ENCODE measurements at places on chromosomes 16 and 17.
A peak's percentile ranks its signal among the peaks of the same experiment; 100 is the strongest.

GRCh38 chr16:10086620-10087019, 95.6 kb downstream of the GRIN2A start:
- no peak for DNase-seq

DNA sequence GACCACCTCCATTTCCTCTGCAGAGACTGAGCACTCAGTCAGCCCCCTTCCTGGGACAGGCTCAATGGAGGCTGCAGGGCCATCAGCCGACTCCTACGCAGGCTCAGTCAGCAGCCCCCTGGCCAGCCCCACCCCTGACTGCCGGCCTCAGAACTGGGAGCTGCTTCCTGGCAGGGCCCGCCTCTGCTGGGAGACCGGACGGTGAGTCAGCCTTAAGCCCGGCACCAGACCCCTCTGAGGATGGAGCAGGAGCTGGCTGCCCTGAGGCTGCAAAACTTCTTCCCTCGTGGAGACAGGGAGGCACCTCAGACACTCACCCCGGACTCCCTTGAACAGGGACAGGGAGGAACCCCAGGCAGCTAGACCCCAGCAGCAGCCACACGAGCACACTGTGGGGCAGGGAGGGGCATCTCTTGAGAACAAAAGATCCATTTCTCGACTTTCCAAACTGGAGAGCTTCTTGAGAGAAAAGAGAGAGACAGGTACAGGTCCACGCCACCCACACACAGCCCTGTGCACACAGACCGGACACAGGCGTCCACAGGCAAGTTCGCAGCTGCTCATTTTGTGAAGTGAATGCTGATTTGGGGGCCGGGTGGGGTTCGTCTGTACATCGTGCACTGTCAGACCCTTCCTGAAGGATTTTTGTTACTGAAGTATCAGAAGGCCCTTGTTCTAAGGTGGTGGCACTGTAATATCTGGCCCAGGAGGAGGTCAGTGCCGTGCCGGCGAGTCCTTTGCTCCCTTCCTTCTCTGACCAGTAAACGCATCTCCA, 1.3 kb upstream of the TUBB3 start:
- DNase-seq = peak; percentile 85

GRCh38 chr17:79915850-79916430, 76.7 kb upstream of the CBX4 start:
- peak; percentile 50 for DNase-seq

DNA sequence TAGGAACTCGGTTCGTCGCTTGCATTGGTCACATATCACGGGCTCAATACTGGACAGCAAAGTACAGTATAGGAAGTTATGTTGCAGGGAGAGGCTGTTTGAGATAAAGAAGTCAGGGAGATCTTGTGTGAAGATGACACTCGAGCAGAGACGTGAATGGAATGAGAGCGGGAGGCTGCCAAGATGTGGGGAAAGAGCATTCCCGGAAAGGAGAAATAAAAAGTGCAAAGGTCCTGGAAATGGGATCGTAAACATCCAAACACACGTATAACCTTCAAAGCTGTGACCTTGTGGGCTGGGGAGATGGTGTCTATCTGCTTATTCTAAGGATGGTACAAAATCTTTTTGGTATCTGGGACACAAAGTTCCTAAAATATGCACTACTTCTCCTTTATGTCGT, 43.0 kb upstream of the MYOCD start:
- DNase-seq = no peak

- no peak for DNase-seq
Observed at GRCh38 chr17:18139949-18140348, 31.4 kb downstream of the MYO15A start.

GRCh38 chr16:26665166-26665939, 401.4 kb upstream of the C16orf82 start:
- no peak for DNase-seq

DNA sequence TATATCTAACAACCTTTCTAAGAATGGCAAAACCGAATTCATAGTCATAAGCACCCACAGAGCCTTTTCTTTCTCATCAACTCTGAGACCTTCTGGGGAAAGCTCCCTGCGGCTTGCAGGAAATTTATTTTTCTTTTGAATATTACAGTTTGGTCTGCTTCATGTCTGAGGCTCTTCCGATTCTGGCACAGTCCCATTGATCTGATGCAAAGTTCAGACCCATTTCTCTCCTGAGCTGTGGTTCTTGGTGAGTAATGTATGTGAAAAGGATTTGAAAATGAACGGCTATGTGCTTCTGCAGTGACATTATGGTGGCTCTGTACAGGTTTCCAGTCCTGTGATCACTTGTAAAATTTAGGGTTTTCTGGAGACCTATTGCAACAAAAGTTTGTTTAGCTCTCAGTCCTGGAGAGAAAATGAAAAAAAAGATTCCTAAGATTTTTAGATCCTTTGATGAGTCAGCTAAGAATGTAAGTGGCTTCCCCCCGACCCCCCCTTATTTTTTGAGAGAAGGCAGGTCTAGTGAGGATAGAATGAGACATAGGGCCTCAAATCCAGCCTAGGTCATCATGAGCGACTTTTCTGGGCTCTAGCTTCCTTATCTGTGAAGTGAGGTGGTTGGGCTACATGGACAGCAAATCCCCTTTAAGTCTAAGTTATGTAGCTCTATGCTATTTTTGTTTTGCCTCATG, 4.6 kb downstream of the GAN start:
- DNase-seq = peak; percentile 47

DNA sequence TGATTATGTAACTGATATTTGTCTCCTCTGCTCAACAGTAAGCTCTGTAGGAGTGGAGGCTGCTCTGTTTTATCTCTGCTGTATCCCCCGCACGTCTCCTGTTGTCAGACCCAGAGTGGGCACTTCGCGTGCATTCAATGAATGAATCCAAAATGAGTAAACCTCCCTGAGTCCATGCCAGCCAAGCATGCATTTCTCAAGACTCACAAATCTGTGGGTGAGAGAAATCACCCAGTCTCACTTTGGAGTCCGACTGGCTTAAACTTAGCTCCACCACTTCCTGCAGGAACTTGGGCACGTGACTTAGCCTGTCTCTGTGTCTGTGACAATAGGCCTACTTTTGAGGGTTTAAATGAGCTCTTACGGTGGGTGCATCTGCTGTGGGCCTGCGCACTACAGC, 3.7 kb downstream of the PNPO start:
- no peak for DNase-seq

DNA sequence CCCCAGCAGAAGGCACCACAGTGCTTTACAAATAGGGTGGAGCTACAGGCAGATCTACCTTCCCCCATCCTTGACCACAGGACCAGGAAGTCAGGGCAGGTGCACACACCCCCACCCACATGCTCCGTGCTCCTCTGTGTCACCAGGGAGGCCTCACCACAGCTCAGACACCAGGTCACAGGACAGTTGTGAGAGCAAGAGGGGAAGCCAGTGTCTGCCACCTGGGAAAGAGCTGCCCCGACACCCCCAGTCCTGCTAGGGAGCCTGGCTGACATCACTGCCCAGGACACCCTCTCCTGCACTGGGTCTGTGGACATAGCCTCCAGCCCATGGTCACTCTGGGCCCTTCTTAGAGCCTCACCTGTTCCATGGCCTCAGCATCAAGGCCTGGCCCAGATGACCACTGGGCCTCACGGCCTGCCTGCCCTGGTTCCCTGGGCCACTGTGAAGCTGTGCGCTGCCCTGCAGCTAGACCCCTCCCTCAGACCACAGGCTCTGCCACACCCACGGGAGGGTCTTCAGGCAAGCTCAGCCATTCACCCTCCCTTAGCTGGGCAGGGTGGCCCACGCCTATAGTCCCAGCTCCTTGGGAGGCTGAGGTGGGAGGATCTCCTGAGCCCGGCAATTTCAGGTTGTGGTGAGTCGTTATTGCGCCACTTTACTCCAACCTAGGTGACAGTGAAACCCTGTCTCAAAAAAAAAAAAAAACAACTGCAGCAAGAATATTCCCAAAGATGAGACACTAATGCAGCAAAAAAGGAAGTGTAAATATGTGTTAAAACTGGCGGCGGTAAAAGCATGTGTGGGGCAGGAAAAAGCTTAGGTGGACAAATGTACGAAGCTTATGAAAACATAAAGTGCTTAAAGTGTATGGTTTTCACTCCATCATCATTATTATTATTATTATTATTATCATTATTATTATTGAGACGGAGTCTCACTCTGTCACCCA, 14.2 kb downstream of the POLR3K start:
- peak; percentile 57 for DNase-seq

DNA sequence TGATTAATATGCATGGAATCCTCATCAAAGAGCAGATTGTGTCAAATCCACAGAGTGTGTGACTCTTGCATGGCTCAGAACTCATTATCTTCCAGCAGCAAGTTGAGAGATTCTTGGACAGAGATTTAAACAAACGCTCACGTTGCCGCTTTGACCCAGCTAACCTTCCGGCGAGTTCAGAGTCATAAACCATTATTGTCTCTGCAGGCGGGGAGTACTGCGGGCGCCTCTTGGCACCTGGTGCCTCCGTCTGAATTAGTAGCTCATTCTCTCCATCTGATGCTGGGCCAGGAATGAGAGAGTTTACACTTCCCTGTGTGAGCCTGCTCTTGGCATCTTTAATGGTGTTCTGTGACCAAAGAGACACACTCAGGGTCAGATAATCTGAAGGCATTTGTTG, 138.6 kb upstream of the WSCD1 start:
- DNase-seq = no peak

- no peak for DNase-seq
Observed at GRCh38 chr17:77441940-77442339, 301.2 kb downstream of the SEC14L1 start.

- peak; percentile 87 for DNase-seq
Observed at GRCh38 chr17:57892820-57893595, 43.2 kb upstream of the MRPS23 start.

- DNase-seq = no peak
Observed at GRCh38 chr17:42411905-42412679, 11.0 kb downstream of the CAVIN1 start.

DNA sequence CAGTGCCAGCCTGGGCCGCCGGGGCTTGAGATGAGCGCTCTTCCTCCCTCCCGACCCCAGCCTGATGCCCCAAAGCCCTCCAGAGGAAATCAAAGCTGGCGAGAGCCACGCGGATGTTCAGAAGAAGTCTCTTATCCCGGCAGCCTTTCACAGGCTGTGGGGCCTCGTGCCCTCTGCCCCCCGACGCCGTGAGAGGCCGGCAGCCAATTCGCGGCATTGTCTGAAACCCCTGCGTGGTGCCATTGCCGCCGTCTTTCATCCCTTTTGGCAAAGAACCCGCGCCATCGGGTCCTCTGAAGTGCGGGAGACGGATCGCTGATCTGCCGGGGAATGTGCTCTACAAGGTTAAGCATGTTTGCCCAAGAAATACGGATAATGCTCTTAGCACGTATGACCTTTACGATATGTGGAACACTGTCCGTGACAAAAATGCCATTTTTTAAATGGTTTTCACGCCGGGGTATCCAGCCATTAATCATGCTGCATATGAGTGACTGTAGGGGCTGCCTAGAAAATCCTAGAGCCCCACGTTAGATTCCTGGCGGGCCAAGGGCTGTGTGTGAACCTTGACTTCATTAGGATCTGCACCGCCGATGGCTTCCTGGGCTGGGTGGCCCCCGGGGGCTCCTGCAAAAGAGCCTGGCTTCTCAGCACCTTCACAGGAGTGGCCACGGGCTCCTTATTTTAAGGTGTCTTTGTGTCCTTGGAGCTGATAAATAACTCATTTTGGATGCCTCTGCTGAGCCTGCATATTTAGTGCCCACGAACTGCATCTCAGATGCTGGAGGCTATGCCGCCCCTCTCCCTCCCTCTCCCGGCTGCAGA, 165.1 kb upstream of the TNRC6C start:
- DNase-seq = no peak

GRCh38 chr17:66548158-66548557, 245.7 kb downstream of the PRKCA start:
- no peak for DNase-seq

DNA sequence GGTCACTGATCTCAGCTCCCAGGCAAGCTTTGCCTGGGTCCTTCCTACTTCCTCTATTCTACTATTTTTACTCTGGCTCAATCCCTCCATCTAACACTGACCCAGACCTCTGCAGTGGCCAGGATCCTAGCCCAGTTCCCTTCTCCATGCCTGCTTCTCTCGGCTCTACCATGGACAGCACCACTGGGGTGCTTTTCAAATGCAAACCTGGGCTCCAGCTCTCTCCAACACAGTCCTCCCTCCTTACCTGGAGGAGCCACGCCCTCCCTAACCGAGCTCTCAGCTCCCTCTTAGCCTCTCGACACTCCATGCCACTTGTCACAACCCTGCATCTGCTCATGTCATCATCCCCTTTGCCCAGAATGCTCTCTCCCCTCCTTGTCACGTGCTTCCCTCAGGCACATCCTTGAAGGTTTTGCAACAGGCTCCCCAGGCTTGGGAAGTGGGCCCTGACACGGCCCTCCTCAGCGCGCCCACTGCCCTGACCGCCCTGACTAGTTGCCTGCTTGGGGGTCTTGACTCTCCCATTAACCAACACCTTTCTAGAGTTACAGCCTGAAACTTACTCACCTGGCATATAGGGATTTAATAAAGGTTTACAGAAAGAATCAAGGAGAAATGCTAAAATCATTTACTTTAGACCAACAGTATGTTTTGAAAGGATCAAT, 41.6 kb downstream of the MARF1 start:
- no peak for DNase-seq

- no peak for DNase-seq
Observed at GRCh38 chr17:72747501-72747900, 345.0 kb downstream of the SLC39A11 start.

DNA sequence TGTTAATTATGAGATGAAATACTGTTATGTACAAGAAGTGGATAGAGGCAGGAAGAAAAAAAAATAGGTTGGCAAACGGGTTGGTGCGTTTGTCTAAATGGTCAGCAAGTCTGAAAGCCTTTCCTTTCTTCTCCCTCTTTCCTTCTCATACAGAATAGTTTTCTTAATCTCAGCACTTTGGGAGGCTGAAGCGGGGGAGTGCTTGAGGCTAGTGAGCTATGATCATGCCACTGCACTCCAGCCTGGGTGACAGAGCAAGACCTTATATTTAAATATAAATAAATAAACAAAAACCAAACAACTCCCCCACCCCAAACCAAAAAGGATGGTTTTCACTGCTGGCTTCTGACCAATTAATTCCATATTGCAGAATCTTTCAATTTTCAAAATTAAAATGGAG, 74.7 kb upstream of the CORO6 start:
- DNase-seq = no peak

DNA sequence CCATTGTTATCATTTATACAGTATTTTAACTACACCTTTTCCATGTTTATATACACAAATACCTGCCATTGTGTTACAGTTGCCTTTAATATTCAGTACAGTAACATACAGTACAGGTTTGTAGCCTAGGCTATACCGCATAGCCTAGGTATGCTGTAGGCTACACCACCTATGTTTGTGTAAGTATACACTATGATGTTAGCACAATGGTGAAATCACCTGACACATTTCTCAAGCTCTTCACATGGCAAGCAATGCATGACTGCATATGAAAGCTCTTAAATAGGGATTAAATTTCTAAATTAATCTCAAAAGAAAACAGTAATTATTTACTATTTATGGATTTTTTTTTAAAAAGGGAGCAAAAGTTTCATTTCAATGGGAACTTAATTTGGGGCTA, 12.0 kb downstream of the LRRC37B start:
- DNase-seq = no peak

GRCh38 chr17:8888704-8889302, 21.3 kb upstream of the PIK3R6 start:
- DNase-seq = no peak

GRCh38 chr17:63930951-63931575, 1.1 kb downstream of the CD79B start:
- DNase-seq = no peak

GRCh38 chr16:53884748-53885147, 180.8 kb downstream of the FTO start:
- no peak for DNase-seq

- no peak for DNase-seq
Observed at GRCh38 chr16:63744077-63744874, 1377.6 kb downstream of the CDH11 start.
